ENCODE measurements at places on chromosomes 16 and 17.

GRCh38 chr16:67537270-67537635, 8.6 kb downstream of the RIPOR1 start:
- DNase-seq: no peak

GRCh38 chr16:19912455-19913339, 28.0 kb upstream of the GPRC5B start:
- DNase-seq: no peak

DNA sequence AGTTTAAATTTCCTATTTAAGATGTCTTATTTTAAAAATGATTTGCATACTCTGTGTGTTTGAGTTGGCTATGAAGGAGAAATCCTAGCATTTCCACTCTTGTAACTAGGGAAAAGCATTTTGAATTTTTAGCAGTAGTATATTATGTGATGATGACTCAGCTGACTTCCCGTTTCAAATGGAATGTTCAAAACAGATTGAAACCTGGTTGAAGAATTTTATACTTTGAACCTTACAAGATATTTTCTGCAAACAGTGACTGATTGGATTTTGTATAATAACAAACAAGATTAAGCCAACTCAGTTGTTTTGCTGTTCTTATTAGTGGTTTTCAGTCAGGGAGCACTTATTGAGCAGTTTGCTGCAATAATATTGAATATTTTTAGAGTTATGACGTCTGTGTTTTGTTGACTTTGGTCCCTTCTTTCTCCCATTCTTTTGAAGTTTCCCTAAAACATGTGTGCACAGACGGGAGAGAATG, 8.0 kb downstream of the TNRC6A start:
- DNase-seq: peak; percentile 14

GRCh38 chr17:12362853-12363455, 302.7 kb upstream of the MYOCD start:
- DNase-seq: no peak

- DNase-seq: no peak
Observed at GRCh38 chr16:25841761-25842160, 150.0 kb downstream of the HS3ST4 start.

DNA sequence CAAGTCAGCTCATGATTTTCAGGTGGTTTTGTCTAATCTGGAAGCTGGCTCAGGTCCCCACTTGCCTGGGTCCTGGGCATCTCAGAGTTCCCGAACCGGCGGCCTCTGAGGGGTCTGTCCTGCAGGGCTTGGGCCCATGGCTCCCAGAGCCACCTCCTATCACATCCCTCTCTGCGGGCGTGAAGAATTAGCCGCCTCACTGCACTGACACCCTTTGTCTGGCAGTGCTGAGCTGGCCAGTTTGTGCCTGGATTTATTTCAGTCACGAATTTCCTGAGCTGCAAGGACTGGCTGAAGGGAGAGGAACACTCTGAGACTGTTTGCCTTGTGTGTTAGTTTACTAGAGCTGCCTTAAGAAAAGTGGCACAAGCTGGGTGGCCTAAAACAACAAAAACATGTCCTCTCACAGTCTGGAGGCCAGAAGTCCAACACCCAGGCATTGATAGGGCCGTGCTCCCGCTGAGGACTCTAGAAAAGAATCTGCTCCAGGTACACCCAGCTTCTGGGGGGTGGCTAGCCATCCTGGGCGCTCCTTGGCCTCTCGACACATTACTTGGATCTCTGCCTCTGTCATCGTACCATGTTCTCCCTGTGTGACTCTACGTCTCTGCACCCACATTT, 217.5 kb upstream of the DYNLRB2 start:
- no peak for DNase-seq

- no peak for DNase-seq
Observed at GRCh38 chr17:43702637-43703036, 40.9 kb upstream of the MEOX1 start.

DNA sequence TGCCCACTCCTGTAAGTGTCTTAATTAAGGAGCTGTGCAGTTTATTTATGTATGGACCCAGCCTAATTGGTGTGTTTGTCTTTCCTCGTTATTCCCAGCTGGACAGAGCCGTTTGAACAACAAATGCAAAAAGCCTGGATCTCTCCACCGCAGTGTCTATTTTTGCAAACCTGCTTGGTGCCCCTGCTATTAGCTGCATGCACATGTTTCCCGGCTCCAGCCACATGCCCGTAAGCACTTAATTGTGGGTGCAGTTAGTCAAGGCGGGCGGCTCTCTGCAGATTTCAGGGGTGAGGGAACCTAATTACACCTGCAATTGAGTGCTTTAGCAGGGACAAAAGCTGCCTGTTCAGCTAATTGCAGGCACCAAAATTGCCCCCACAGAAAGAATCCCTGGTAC, 74.0 kb upstream of the GSE1 start:
- no peak for DNase-seq

- DNase-seq: no peak
Observed at GRCh38 chr16:60041671-60042070, 1307.6 kb upstream of the GOT2 start.

- DNase-seq: no peak
Observed at GRCh38 chr16:11045846-11046245, 101.5 kb downstream of the CLEC16A start.

GRCh38 chr16:78842950-78843349, 743.5 kb downstream of the WWOX start:
- DNase-seq: no peak

GRCh38 chr17:76171706-76172105, 30.7 kb upstream of the FOXJ1 start:
- no peak for DNase-seq

- DNase-seq: no peak
Observed at GRCh38 chr17:57714665-57715180, 30.4 kb downstream of the CCDC182 start.

DNA sequence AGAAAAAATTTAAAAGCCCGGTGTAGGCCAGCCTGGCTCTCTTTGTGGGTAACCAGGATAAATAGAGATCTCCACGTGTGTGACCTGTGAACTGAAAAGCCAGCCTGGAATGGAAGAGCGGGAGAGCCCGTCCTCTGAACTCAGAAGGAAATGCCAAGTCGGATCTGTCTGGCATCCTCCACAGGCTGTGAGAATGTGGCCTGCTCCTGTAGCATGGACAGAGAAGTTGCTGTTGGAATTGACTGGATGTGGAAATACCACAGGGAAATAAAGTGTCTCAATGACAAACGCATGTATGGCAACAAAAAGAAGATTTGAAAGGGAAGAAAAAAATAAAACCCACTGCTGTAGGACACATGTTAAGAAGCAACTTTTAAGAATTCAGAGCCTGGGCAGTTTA, 6.7 kb downstream of the KLHL36 start:
- DNase-seq: no peak

- DNase-seq: no peak
Observed at GRCh38 chr17:81717766-81718089, 5.6 kb downstream of the SLC25A10 start.

GRCh38 chr17:43528319-43528987, 17.7 kb downstream of the ETV4 start:
- DNase-seq: no peak

DNA sequence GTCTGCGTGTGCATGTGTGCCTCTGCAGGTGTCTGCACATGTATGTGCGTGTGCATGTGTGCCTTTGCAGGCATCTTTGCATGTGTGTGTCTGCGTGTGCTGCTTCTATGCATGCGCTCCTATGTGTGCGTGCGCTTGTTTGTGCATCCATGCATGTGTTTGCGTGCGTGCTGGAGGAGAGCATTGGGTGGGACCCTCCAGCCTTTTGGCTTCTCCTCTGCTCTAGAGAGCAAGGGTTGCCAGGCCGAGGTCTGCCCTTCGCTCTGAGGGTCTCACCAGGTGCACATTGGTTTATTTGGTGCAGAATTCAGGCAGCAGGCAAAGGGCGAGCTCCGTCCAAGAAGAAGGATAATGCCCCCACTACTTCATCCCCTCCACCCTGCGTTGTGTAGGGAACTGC, 1.1 kb upstream of the RAB40B start:
- no peak for DNase-seq

GRCh38 chr17:66695098-66695497, 139.8 kb upstream of the CACNG5 start:
- no peak for DNase-seq

DNA sequence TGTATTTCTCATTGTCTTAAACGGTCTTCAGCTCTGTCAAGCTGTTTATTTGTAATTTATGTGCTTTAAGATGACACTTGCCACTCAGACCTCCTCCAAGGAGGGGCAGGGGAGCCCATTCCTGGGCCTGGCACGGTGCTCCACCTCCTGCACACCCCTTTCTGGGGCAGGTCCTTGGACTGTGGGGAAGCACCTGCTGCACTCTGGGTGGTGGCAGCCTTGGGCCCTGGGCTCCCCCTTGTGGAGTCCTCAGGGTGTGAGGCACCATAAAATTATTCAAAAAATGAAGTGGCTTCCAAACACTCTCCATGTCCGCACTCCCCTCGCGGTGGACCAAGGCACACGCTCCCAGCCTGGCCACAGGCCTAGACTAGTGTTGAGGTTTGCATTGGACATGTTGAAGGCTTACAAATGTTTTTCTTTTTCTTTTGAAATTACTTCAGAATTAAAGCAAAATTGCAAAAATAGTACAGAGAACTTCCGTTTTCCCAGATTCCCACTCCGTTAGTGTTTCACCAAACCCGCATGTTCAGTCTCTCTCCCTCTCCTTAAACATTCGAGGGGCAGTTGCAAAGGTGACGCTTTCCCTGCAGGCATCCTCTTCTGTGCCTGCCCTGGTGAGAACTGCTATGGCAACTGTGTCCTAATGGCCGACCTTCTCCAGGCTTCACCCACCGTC, 32.4 kb downstream of the FOXK2 start:
- no peak for DNase-seq

All from AG09319 (cell line).